Esophagus squamous epithelium (tissue), 5 donors: ENCODE measurements at places on chromosomes 5 and 9. TPM values are rescaled to one million over a fixed set of nuclear protein-coding genes. Genes with fewer than 3 reads are reported as not detected.
A peak's percentile ranks its signal among the peaks of the same experiment; 100 is the strongest.

GRCh38 chr9:89461265-89461664 lies 36.6 kb downstream of the SEMA4D start:
- no peaks in the 10 kb centered on the region for H3K36me3 ChIP-seq
- H3K4me3 ChIP-seq = no peak overlapping the region
- H3K27ac ChIP-seq = no peak overlapping the region

DNA sequence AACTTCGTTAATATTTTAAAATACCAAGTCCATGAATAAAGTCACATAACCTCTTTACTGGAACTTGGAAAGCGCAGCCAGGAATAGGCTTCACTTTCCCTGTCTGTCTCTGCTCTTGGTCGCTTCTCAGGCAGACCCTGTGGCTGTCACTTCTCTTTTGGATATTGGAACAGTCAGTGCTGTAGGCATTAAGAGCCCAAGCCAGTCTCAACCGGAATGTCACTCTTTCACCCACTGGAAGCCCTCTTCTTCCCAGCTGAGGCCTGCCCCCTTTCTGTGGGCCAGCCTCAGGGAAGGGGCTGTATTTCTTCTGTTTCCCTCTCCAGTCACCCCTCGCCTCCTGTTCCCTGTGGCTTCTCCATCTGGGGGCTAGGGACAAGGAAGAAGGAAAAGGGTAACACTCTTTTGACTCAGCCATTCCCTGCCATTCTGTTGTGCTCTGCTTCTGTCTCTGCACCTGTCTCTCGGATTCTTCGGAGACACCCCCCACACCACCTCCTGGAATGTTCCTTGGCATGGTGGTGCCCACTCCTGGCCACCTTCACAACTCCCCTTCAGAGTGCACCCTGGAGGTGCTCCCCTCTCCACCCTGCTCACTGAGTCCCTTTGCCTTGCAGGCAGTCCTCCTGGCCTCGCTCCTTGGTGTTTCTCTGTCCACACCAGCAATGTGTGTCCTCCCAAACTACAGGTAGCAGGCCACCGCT lies 103.4 kb downstream of the TRIO start:
- H3K4me1 ChIP-seq = peaks cover 34% of the 10 kb centered on the region
- DNase-seq = no peak
- H3K36me3 ChIP-seq = no peaks in the 10 kb centered on the region
- H3K4me3 ChIP-seq = no peak overlapping the region
- no peaks in the 10 kb centered on the region for H3K27me3 ChIP-seq

- no peak for DNase-seq
- H3K4me3 ChIP-seq = peak overlapping the region; percentile 16
- H3K36me3 ChIP-seq = no peaks in the 10 kb centered on the region
- H3K4me1 ChIP-seq = peaks cover 95% of the 10 kb centered on the region
Measured at GRCh38 chr9:121196389-121196788, 5.3 kb downstream of the RAB14 start.

DNA sequence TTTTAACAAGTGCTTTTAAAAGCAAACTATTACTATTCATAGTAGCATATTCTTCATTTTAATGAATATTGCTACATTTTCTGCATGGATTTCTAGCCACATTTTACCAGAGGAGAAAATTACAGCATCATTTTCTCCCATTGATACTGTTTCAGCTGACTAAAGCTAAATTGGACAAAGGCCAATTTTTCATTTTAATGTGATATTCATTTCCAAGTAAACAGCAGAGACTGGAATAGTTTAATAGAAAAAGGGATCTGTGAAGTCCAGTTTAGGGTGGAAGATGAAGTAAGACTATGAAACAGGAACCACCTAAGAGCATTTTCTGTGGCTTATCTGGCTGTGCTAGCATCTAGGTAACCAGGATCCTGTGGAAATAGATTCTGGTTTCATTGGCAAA lies 128.1 kb downstream of the GIN1 start:
- no peaks in the 10 kb centered on the region for H3K27me3 ChIP-seq
- no peaks in the 10 kb centered on the region for H3K4me1 ChIP-seq
- no peaks in the 10 kb centered on the region for H3K36me3 ChIP-seq

GRCh38 chr9:116361547-116361946 lies 208.0 kb downstream of the PAPPA start:
- no peaks in the 10 kb centered on the region for H3K4me1 ChIP-seq
- H3K27me3 ChIP-seq = no peaks in the 10 kb centered on the region
- no peak overlapping the region for H3K27ac ChIP-seq
- no peak overlapping the region for H3K4me3 ChIP-seq

DNA sequence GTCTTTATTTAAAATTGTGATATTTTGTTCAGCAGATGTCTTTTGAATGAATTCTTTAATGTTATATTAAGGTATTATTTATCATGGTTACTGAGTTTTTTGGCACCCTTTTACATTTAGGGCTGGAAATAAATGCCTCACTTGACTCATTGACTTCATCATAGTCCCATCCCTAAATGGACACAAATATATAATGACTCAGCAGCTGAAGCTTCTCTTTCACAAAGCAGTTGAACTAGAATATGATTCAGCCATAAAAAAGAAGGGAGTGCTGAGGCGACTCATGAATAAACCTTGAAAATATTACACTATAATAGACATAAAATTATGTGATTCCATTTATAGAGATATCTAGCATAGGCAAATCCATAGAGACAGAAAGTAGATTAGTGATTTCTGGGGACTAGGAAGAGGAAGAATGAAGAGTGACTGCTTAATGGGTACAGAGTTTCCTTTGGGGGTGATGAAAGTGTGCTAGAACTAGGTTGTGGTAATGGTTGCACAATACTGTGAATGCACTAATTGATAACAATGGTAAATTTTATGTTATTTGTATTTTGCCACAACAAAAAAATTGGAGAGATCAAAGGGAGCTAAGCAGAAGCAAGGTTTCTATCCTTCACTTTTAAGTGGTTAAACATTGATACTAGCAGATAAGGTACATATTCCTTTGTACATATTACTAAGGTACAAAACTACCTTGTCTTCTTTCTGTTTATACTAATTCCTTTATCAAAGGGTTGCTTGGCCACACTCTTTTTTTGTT lies 449.6 kb downstream of the NTRK2 start:
- H3K27me3 ChIP-seq = no peaks in the 10 kb centered on the region
- peak overlapping the region; percentile 70 for H3K27ac ChIP-seq

DNA sequence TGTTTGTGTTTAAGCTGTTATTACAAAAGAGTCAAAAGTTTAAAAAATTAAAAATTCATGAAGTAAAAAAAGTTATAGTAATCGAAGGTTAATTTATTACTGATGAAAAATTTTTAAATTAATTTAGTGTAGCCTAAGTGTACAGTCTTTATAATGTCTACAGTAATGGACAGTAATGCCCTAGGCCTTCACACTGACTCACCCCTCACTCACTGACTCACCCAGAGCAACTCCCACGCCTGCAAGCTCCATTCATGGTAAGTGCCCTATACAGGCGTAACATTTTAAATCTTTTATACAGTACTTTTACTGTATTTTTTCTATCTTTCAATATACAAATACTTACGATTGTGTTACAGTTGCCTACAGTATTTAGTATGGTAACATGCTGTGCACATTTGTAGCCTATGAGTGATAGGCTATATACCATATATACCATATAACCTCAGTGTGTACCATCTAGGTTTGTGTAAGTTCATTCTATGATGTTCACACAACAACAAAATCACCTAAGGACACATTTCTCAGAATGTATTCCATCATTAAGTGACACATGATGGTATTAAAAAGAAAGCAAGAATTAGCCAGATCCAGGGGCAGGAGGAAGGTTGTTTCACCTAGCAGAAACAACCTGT lies 40.1 kb downstream of the DCAF10 start:
- DNase-seq = no peak
- no peaks in the 10 kb centered on the region for H3K27me3 ChIP-seq
- no peak overlapping the region for H3K27ac ChIP-seq
- no peaks in the 10 kb centered on the region for H3K36me3 ChIP-seq
- no peak overlapping the region for H3K4me3 ChIP-seq

GRCh38 chr5:125411744-125412560 lies 665.5 kb upstream of the ZNF608 start:
- H3K4me1 ChIP-seq = peaks cover 38% of the 10 kb centered on the region
- no peak for DNase-seq
- H3K27me3 ChIP-seq = no peaks in the 10 kb centered on the region
- peak overlapping the region; percentile 73 for H3K27ac ChIP-seq
- H3K4me3 ChIP-seq = no peak overlapping the region

DNA sequence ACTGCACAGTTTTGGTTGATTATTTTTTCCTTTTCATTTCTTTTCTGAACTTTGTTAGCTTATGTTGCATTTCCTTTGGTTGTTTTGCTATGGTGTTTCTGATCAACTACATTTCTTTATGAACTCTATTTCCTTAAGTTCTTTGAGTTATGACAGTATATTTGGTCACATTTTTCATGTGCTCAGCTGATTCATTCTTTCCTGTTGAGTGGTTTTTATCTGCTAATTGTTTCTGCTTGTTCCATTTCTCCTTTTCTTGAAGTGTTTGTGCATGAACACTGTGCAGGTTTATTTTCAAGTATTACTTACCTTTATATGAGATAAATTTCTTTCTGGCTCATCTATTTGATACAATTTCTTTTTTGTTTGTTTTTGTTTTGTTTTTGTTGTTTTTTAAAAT lies 50.9 kb upstream of the MACIR start:
- H3K27ac ChIP-seq = no peak overlapping the region
- no peaks in the 10 kb centered on the region for H3K4me1 ChIP-seq
- DNase-seq = no peak

GRCh38 chr9:99092643-99093491 lies 12.0 kb upstream of the TGFBR1 start:
- H3K27ac ChIP-seq = no peak overlapping the region
- no peaks in the 10 kb centered on the region for H3K4me1 ChIP-seq
- H3K4me3 ChIP-seq = no peak overlapping the region

DNA sequence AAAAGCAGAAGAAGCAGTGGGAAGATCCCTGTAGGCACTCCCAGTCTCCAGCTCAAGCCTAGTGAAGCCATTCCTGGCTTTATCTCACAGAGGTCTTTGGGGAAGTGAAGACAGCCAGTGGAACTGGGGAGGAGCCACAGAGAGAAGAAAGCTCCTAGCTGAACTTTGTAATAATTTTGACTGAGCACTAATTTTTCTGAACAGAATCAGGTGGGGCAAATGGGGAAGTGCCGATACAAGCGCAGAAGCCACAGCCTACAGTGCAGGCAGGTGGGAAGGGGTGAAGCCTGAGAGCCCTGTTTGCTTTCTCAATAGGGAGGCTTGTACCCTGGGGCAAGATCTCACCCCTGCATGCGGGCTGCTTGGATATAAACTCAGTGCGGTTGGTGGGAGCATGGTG lies 48.4 kb upstream of the SNAPC3 start:
- H3K4me3 ChIP-seq = no peak overlapping the region
- no peak for DNase-seq
- H3K27ac ChIP-seq = no peak overlapping the region
- H3K36me3 ChIP-seq = no peaks in the 10 kb centered on the region
- no peaks in the 10 kb centered on the region for H3K4me1 ChIP-seq

DNA sequence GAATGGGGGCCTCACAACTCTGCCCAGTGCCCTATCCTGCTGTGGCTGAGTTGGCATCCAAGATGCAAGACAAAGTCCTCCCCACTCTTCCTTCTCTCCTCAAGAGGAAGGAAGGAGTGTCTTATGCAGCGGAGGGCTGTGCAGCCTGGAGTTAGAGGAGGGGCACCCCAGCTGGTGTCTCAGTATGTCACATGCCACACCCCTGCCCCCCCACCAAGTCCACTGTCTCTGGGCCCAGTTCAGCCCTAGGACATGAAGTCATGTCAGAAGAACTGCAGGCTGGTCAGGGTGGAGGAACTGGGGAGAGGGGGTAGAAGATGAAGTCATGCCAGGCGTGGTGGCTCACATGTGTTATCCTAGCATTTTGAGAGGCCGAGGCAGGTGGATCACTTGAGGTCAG lies 28.0 kb upstream of the SLC28A3 start:
- H3K4me1 ChIP-seq = no peaks in the 10 kb centered on the region
- H3K36me3 ChIP-seq = no peaks in the 10 kb centered on the region
- H3K27ac ChIP-seq = no peak overlapping the region
- H3K27me3 ChIP-seq = no peaks in the 10 kb centered on the region
- DNase-seq = no peak

DNA sequence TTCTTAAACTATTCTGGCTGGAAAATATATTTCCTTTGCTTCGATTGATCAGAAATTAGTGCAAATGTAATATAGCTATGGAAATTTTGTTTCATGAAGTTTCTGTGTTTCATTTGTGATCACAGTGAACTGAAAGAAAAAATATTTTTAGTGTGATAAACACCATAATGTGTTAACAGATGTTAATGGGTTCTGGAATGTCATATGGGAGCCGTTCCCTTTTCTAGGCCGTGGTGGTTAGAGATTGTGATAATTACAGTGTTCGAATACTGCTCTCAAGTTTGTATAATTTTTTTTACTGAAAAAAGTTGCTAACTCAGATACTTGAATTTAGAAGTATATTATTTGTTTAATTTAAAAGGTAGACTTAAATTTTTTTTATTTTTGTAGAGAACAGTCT lies 19.3 kb downstream of the GAPVD1 start:
- no peak overlapping the region for H3K27ac ChIP-seq
- no peak for DNase-seq
- no peak overlapping the region for H3K4me3 ChIP-seq
- no peaks in the 10 kb centered on the region for H3K27me3 ChIP-seq
- H3K4me1 ChIP-seq = no peaks in the 10 kb centered on the region

DNA sequence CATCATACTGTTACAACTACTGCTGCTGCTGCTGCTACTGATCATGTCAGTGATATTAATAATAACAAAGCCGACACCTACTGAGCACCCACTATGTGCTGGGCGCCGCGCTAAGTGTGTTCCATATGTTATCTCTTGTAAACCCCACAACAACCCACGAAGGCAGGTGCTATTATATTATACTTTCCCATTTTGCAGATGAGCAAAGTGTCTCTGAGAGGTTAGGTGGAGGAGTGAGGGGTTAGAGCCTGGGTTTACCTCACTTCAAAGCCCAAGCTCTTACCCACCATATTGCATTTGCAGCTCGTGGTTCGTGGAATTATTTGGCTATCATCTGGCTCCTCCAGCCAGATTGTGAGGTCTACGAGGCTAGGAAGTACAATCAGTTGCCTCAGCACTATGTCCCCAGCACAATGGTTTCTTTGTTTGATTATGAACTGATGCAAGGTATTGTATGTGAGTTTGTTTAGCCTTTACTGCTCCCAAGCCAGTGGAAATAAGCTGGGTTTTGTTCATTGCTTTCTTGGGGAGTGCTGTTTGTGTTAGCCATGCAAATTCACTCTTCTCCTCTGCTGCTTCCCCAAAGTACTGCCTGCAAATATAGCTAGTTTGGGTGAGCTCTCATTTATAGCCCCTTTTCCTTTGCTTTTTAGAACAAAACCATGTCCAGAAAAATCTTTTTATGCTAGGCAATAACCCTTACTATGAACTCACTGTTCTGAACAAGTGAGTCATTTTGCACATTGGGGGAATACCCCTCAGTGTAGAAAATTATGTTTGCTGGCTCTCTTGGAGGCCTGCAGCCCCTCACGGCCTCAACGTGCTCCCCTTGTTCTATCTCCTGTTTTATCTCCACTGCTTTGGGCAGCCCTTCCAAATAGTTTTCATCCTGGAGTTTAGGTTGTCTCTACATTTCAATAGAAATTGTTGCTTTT lies 47.9 kb downstream of the ALG2 start:
- H3K27ac ChIP-seq = no peak overlapping the region
- no peak for DNase-seq
- no peaks in the 10 kb centered on the region for H3K4me1 ChIP-seq
- no peaks in the 10 kb centered on the region for H3K27me3 ChIP-seq
- no peaks in the 10 kb centered on the region for H3K36me3 ChIP-seq
- H3K4me3 ChIP-seq = no peak overlapping the region

SMIM33 gene
- total RNA-seq = not detected

C5orf46 gene
- not detected for total RNA-seq

ZNF366 gene
- 0.76 TPM for total RNA-seq

EIF4EBP3 gene
- 3.0 TPM for total RNA-seq

INSL4 gene
- not detected for total RNA-seq

RNF224 gene
- 3.6 TPM for total RNA-seq

PCDHA9 gene
- not detected for total RNA-seq

CRAT gene
- 25.3 TPM for total RNA-seq

PCDHGB7 gene
- 10.9 TPM for total RNA-seq

FBXL7 gene
- total RNA-seq = 1.9 TPM

SLC6A7 gene
- total RNA-seq = not detected

ZDHHC11 gene
- total RNA-seq = 7.0 TPM
